Amniotic epithelial cell (primary cell): ENCODE measurements at places on chromosomes 7 and 10.

GRCh38 chr10:97759946-97760345, 11.9 kb downstream of the SFRP5 start:
- no peak for DNase-seq

GRCh38 chr7:32177232-32177631, 107.0 kb upstream of the PDE1C start:
- DNase-seq: no peak

DNA sequence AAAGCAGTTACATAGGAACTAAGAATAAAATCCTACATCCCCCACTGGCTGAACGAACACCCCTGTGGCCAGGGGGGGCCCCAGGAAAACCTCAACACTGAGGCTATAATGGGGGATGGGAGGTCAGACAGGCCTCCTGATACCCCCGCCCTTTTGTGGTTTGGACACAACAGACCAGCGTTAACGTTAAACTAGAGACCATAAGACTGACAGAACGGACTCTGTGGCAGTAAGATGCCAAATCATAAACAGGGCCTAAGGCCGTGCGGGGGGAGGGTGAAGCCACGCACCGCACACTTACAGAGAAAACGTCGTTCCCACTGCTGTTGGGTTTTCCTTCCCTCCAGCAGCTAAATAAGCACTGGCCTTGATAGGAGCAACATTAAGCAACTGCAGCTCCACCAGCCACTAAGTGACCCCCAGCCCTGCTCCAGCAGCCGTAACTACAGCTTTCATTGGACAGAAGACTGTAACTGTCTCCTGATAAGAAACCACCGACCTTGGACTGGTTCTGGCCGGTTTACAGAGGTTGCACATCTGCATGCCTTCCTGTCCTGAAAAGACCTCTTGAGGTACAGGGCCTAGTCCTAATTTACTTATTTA, 3.4 kb upstream of the PPP2R2D start:
- peak; percentile 77 for DNase-seq

GRCh38 chr10:131419797-131420196, 108.3 kb upstream of the TCERG1L start:
- DNase-seq: no peak

DNA sequence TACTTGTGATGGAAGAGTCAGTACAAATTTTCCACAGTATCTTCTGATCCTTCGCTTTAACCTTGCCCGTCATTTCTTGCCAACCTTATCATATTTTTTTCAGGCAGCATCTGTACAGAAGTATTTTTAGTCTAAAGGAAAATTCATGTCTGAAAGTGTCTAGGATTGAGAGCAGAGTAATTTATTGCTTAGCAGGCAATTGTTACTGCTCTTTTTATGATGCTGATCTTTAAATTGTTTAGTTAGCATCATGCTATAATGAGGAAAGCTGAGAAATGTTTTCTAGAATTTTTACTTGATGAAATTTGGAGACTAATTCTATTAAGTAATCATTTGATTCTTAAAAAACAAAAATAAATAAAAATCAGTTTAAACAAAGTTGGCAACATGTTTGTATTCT, 20.6 kb downstream of the KAT6B start:
- DNase-seq: no peak

DNA sequence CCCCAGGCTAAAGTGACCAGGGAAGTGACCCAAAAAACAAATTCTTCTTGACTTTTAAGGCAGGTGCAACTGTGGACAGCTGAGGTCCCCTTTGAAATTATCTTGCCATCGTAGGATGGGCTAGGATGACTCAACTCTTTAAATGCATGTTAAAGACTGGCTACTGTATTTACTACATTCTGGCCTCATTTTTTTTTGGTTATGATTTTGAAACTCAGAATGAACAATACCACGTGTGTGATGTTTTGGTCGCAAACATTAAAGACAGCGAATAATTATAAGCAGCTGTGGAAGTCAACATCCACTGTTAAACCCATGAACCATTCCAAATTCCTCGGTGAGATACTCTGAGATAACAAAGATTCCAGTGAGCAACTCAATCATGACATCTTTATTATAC, 1.2 kb upstream of the SLC13A4 start:
- DNase-seq: no peak

DNA sequence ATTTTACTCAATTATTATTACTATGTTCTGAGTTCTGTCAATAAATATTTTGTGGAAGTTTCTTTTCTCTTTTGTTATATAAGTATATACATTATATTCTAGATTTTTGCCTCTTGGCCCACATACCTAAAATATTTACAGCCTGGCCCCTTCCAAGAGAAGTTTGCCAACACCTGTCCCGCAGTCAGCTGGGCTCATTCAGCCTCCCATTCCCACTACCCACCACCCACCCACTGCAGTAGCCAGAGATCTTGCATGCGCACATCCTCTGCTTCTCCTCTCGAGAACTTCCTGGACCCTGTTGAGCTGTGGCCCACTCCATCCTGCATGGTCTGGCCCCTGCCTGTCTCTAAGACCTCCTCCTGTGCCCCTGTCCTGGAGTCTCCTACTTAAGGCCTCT, 33.6 kb downstream of the WIPF3 start:
- no peak for DNase-seq

DNA sequence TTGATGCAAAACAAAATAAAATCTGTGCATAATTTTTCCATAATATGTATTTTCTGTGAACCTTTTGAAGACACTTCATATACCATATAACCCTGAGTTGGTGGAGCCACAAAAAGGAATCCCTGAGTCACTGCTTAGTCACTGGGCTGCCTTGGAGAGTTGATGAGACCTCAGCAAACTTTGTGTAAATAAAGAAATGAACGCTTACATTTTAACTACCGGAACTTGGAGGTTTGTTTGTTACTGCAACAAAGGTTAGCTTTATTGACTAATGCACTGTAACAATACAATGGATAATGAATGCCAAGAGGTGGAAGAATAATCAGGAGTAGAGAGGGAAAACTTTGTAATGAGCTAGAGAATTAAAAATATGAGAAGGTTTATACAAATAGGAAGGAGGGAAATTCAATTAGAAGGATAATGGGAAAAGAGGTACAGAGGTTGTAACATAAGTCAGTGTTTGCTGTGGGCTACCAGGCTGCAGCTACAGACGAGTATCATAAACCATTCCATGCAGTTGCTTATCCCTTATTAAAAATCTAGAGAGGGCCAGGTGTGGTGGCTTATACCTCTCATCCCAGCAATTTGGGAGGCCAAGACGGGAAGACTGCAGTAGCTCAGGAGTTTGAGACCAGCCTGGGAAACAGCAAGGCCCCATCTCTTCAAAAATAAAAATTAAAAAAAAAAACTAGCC, 1042.1 kb downstream of the TYW1 start:
- no peak for DNase-seq

- no peak for DNase-seq
Observed at GRCh38 chr7:20200361-20200760, 16.8 kb downstream of the MACC1 start.

DNA sequence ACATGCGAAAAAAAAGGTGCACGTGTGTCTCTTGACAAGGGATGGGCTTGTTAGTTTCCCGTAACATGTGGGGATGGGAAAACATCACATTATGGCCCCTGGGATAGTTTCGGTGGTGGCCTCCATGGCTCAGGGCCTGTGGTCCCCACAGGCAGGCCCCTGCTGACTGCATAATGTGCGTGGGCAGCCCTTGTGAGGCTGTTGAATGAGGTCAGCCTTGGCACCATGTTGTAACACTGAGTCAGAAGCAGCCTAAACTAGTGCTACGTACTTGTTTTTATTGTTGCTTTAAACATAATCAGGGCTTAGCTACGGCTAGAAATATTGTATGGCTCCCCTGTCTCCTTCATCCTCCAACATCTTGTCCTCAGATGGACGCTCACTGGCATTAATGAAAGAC, 80.6 kb downstream of the BEND7 start:
- DNase-seq: peak; percentile 26

GRCh38 chr7:145753004-145753403, 363.6 kb upstream of the CNTNAP2 start:
- no peak for DNase-seq

DNA sequence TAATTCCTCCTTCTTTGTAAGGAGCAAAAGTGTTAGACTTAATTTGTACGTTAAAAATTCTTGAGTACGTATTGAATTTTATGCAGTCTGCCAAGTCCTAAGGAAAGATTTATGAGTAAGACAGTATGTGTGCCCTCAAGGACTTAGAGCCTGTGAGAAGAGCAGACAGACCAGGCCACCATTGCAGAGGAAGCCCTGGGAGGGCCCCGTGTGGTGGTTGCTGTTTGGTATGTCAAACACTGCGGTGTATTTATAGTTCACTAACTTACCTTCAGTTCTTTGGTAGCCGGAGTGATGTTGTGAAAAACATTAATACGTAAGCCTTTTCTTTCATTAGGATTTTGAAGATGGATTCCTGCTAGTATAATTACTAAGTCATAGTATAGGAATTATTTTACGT, 82.9 kb downstream of the GALNT11 start:
- no peak for DNase-seq

- DNase-seq: peak; percentile 91
Observed at GRCh38 chr7:28125431-28126409, 54.9 kb downstream of the JAZF1 start.

GRCh38 chr7:120714945-120715344, 143.0 kb downstream of the TSPAN12 start:
- peak; percentile 50 for DNase-seq

GRCh38 chr10:122570920-122571319, 10.4 kb downstream of the DMBT1 start:
- DNase-seq: no peak

DNA sequence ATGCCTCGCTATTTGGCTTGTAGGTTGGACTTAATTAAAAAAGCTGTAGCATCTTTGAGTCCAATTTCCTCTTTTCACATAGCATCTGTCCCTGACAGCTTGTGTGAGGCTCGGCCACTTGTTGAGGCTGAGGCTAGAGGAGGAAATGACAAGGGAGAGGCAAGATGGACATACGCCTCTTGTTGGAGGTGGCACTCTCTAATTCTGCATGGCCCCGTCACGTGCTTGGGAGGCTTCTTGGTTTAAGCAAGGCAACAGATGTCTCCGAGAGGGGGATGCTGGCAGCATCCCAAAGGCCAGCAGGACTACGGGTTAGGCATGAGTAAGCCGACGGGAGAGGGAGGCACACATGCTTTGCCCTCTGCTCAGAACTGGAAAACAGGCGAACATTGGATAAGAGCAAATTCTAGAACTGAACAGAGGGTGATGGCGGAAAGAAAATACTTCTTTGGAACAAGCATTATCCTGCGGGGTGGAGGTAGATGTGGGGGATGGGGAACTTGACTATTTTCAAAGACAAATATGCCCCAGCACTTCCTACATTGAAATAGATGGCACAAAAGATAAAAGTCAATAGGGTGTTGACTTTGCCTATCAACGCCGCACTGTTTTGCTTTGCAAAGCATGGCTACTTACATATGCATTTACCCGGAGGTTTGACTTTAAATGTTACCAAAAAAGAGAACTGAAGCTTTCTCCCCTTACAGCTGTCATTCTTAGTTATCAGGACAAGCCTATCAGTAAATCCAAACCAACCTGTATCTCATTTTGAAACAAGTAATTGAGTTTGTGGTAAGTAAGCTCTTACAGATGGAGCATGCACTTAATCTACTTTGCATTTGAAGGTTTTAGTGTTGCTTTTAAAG, 94.8 kb downstream of the CHN2 start:
- no peak for DNase-seq

GRCh38 chr7:141495057-141495456, 56.2 kb upstream of the AGK start:
- no peak for DNase-seq

- peak; percentile 19 for DNase-seq
Observed at GRCh38 chr7:122143376-122143750, 686 bp downstream of the AASS start.

DNA sequence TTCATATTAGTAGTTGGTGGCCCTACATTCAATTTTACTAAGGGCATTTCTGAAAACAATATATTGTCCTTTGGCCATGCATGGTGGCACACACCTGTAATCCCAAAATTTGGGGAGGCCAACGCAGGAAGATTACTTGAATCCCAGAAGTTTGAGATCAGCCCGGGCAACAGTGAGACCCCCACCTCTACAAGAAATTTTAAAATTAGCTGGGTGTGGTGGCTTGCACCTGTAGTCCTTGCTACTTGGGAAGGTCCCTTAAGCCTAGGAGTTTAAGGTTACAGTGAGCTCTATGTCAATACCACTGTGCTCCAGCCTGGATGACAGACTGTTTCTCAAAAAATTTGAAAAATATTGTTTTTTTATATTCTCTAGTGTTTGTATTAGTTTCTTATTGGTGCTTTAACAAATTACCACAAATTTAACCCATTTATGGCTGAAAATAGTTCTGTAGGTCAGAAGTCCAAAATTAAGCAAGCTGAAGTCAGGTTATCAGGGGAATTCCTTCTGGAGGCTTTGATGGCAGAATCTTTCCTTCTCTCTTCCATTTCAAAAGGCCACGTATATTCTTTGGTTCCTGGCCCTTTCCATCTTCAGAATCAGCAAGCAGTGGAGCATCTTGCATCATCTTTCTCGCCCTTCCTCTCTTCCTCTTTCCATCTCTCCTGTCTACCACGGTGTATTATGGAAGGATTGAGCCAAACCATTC, 12.4 kb downstream of the CBX3 start:
- no peak for DNase-seq

GRCh38 chr10:73717556-73717955, 19.6 kb upstream of the AGAP5 start:
- DNase-seq: no peak

GRCh38 chr7:102836191-102836919, 76.4 kb upstream of the LRRC17 start:
- DNase-seq: peak; percentile 93

GRCh38 chr7:49775949-49776443, 2.6 kb downstream of the VWC2 start:
- DNase-seq: no peak

- no peak for DNase-seq
Observed at GRCh38 chr7:143217806-143218205, 4.0 kb upstream of the TAS2R40 start.

DNA sequence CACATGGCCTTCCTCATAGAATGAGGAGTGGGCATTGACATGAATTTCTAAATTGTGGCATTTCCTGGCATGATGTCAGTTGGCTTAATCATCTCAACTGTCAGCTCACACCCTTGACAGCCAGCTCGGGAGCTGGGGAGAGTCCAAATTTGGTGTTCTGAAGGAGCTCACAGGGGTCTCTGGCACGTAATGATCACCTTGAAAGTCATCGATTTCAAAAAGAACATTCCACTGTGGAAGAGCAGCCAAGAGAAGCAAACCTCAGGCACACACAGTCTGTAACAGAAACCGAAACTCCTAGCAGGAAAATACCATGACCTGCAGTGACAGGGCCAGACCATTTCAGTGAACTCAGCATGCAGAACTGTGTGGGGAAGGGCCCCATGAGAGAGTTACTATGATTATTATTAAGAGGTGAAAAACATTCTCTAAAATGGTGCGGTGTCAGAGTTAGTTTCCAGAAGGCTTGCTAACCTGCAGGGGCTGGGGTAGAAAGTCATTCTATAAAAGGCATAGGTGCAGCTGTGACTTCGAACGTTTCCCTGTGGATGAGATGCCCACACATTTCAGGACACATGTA, 26.4 kb upstream of the KLF6 start:
- peak; percentile 58 for DNase-seq

GRCh38 chr10:71333129-71333887, 14.2 kb downstream of the SLC29A3 start:
- DNase-seq: no peak
